ENCODE measurements at places on chromosomes 2 and 18. TPM values are rescaled to one million over a fixed set of nuclear protein-coding genes. Genes with fewer than 3 reads are reported as not detected.

The UNC80 gene
- total RNA-seq, result not detected

The COL5A2 gene
- 785 TPM for total RNA-seq

The SDC1 gene
- total RNA-seq, result 16.8 TPM

The ZNF142 gene
- 7.7 TPM for total RNA-seq

The C2orf15 gene
- not detected for total RNA-seq

The UGT1A6 gene
- total RNA-seq, result 0.09 TPM

The FIGN gene
- 0.65 TPM for total RNA-seq

The METAP1D gene
- 4.6 TPM for total RNA-seq

The ROCK1 gene
- 26.3 TPM for total RNA-seq

The OTX1 gene
- total RNA-seq, result 0.14 TPM

The AMER3 gene
- not detected for total RNA-seq

The ASAP2 gene
- 15.1 TPM for total RNA-seq

The GPR155 gene
- 4.8 TPM for total RNA-seq

Measured in smooth muscle cell of bladder (primary cell).